T-cell (primary cell): ENCODE measurements at places on chromosomes 5 and 9. TPM values are rescaled to one million over a fixed set of nuclear protein-coding genes. Genes with fewer than 3 reads are reported as not detected.

Gene ABO
- 0.49 TPM for total RNA-seq

DNA sequence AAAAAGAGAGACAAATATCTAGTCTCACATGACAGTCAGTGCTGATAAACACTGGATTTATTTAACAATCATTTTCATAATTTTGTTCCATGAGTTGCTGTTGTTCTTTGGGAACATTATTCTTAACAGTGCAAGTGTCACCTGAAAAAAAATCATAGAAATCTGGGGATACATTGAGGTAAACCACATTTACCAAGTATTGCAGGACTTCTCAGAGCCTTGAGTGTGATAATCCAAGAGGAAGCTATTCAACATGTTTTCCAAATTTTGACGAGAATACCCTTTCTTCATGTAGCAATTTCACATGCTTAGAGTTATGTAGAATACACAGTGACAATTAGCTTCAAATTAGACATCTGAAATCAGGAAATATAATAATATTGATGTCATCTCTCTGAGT, 108.5 kb downstream of the MEGF10 start:
- no peak for DNase-seq

Gene SLCO4C1
- total RNA-seq: 0.43 TPM

DNA sequence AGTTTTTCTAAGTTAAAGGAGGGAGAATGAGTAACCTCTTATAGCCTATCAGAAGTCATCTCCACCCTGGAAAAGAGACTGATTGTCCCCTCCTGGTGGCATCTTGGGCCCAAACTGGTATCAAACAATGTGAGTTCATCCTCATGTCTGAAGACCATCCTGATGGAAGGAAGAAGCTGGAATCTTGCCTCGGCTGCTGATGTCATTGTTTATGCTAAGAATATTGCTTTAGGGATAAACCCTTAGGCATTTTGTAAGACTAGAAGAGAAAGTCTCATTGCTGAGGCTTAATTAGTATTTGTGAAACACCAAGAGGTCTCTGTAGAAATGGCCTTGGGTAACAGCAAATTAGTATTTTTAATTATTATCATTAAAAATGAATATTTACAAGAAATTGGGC, 65.7 kb upstream of the KCNN2 start:
- no peak for DNase-seq

Gene MZB1
- 3.0 TPM for total RNA-seq

DNA sequence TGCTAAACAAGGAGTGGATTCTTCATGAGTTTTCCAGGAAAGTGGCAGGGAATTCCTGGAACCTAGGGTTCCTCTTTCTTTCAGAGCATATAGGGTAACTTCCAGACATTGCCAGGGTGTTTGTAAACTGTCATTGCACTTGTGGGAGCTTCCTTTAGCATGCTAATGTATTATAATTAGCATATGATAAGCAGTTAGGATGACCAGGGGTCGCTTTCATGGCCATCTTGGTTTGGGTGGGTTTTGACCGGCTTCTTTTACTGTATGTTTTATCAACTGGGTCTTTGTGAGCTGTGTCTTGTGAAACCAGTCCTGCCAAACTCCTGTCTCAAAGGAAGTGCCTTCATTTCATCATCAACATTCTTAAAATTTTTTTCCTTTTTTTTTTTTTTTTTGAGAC, 11.9 kb upstream of the MELK start:
- DNase-seq: no peak

GRCh38 chr9:77018969-77019235, 553 bp upstream of the FOXB2 start:
- DNase-seq: no peak

DNA sequence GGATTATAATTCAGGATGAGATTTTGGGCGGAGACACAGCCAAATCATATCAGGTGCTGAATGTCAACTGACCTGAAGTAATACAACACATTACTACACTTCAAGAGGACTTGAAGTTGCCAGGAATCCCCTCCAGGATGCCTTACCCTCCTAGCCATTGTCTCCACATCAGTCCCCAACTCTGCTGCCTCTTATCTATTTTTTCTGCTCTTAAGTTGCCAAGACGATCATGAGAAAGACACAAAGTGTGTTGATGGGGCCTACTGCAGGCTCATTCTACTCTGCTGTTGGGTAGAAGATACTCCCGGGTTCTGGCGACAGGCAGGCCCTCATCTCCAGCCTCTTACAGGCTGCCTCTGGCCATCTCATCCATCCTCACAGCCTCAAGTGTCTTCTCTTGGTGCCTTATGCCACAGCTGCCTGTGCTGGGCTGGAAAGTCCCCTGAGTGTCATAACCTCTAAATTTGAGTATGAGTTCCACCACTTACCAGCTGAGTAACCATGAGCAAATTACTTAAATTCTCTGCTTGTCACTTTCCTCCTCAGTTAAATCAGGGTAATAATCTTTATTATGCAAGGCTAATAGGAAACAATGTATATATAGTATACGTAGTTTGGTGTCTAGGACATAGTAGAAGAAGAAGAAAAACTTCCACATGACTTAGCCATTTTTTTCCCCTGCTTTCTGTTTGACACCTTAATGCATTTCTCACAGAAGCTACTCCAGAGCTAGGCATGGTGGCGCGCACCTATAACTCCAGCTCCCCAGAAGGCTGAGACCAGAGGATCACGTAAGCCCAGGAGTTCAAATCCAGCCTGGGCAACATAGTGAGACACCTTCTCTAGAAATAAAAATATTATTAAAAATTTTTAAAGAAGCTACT, 73.0 kb upstream of the SNX2 start:
- DNase-seq: no peak

DNA sequence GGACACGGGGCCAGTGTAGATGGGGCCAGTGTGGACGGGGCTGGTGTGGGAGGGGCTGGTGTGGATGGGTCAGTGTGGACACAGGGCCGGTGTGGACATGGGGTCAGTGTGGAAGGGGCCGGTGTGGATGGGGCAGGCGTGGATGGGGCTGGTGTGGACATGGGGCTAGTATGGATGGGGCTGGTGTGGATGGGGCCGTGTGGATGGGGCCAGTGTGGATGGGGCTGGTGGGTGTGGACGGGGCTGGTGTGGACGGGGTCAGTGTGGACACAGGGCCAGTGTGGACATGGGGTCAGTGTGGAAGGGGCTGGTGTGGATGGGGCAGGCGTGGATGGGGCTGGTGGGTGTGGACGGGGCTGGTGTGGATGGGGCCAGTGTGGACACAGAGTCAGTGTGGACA, 23.8 kb downstream of the SLC9A3 start:
- no peak for DNase-seq

DNA sequence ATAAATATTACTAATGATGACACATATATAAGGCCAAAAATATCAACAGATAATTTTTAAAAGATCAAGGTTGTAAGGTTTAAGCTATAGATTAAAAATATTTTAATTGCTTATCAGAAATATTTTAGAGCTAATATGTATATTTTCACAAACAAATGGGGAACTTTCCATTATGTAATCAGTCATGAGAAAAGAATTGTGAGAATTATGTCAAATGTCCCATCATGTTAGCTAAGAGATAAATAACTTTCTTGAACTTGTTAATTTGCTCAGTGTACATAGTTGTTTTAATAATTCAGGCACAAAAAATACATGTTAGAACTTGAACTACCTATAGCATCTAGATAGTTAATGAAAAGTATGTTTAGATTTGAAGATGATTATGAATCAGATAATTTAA, 67.7 kb downstream of the SYK start:
- DNase-seq: no peak

DNA sequence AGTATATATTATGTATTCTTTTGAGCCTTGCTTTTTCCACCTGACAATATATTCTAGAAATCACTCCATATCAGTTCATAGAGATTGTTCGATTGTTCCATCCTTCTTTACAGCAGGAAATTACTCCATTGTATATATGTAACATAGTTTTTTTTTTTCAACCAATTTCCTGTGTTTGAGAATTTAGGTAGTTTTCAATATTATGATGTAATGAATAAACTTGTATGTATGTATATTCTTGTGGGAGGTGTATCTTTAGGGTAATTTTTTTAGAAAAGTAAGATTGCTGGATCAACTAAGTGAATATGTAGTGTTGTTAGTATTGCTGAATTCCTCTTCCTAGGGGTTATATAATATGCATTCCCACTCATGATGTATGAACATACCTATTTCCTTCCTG, 165.9 kb upstream of the PITX1 start:
- DNase-seq: no peak

GRCh38 chr9:33260372-33260771, 4.1 kb downstream of the BAG1 start:
- DNase-seq: no peak

DNA sequence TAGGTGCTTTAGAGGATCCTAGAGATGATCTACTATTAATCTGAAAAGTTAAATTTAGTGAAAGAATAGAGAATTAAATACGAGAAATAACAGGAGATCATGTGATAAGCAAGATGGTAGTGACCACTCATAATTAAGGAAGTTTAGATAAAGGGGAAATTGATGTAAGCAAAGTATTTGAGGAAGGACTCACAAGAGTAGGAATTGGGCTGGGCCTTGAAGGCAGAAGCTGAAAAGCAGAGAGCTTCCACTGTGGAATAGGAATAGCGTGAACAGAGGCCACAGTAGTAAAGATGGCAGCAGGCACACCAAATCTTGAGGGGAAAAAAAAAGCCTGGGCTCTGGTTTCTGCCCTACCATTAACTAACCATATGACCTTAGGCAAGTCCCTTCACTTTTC, 38.0 kb downstream of the KIF24 start:
- no peak for DNase-seq

DNA sequence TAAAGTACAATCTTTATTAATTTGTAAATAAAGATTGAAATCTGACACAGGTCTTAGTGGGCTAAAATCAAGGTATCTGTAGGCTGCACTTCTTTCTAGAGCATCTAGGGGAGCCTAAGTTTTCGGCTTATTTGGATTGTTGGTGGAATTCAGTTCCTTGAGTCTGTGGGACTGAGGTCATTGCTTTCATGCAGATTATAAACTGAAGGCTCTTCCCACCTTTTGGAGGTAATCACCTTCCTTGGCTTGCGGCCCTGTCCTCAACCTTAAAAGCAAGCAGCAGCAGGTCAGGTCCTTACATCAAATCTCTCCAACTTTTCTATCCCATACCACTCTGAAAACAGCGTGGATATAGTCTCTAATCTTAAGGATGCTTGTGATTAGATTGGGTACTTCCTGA, 25.9 kb downstream of the MAT2B start:
- no peak for DNase-seq

GRCh38 chr5:57878301-57878722, 395.7 kb upstream of the ACTBL2 start:
- no peak for DNase-seq

Gene RAB3C
- not detected for total RNA-seq

GRCh38 chr5:139419226-139420192, 15.6 kb upstream of the SPATA24 start:
- DNase-seq: no peak

DNA sequence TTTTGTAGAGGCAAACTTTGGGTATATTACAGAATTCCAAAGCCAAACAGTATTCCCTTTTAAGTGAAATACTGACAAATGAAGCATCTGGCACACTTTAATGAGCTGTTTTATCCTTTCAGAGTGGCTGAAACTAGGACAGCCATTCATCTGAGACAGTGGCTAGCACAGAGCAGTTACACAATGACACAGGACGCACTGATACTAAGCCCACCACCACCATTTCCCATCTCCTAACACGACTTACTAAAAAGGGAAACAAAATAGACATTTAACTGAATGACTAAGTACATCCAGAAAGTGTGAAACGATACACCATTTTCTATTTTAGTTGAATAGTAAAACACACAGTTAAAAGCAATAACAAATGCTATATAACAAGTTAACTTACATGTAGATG, 120.4 kb upstream of the RETREG1 start:
- no peak for DNase-seq

Gene RCL1
- 22.7 TPM for total RNA-seq

Gene SLC46A2
- not detected for total RNA-seq

- DNase-seq: no peak
Observed at GRCh38 chr9:126844085-126844484, 16.4 kb upstream of the ZBTB34 start.

DNA sequence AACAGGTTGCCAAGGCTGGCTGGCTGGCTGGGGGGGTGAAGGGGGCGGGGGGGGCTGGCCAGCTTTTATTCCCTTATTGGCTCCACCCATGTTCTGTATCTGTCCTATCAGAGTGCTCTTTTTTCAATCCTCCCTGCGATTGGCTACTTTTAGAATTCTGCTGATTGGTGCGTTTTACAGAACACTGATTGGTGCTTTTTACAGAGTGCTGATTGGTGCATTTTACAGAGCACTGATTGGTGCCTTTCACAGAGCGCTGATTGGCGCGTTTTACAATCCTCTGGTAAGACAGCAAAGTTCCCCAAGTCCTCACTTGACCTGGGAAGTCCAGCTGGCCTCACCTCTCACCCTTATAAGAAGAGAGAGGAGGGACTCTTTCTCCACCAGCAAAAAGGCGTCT, 175.9 kb downstream of the ERCC6L2 start:
- DNase-seq: no peak

GRCh38 chr5:1294206-1294834, 548 bp downstream of the TERT start:
- no peak for DNase-seq

- DNase-seq: no peak
Observed at GRCh38 chr9:71703172-71703872, 65.0 kb downstream of the CEMIP2 start.

Gene MCIDAS
- total RNA-seq: not detected

DNA sequence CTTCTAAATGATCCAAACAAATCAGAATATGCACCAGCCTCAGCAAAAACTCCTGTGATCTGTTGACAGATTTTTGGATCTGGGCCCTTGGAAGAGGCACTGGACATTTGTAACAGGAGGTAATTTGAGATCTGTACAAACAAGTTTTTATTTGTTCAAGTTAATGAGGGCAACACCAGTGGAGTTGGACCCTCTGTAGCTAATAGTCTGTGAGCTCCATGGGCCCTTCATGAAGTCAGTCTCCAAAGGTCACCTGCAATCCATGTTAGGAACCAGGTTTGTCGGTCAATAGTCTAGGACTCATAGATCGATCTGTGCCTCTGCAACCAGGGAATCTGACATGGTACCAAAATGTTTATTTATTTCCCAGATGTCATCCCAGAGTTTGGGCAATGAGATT, 40.9 kb downstream of the PAM start:
- no peak for DNase-seq

GRCh38 chr9:88197016-88197415, 58.7 kb upstream of the SPATA31C2 start:
- DNase-seq: no peak
